T-cell (primary cell): ENCODE measurements at places on chromosomes 11 and 22. TPM values are rescaled to one million over a fixed set of nuclear protein-coding genes. Genes with fewer than 3 reads are reported as not detected.

Gene TPBGL
- total RNA-seq = 0.59 TPM

Gene TRIM48
- not detected for total RNA-seq

DNA sequence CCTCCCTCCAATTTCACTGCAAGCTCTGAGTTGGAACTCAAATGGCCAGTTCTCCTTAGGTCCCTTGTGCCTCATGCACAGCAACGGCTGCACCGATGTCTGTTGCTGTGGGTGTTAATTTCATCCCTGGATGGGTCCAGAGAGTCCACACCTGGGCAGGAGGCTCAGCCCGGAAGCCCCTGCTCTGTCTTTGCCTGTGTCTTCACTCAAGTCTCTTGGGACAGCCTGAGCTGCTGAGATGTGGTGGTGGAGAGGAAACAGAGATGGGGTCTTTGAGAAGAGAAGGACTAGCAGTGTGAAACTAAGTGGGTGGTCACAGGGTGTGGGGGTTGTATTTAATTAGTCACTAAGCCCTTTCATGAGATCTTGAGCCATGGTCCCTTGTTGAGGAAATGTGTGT is 109.3 kb downstream of the NECTIN1 start:
- DNase-seq = no peak

- DNase-seq = no peak
These were observed 622.1 kb downstream of the METTL15 start for GRCh38 chr11:28730336-28730735.

DNA sequence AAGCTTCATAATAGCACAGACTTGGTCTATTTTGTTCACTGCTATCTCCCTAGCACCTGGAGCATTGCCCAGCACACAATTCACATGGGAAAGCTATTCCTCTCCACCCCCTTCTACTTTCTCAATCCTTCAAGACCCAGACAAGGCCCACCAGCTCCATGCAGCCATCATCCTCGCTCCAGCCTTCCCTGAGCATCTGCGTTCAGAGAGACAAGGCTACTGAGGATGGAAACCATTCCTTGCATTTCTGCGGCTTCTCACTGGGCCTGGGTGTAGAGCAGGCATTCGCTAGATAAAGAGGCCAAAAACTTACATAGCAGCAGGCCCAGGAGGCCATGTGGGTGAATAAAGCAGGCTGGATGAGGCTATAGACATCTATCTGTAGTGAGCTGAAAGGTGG is 530.8 kb downstream of the BUD13 start:
- no peak for DNase-seq

- DNase-seq = no peak
These were observed 6.3 kb upstream of the GAL start for GRCh38 chr11:68678031-68678441.

DNA sequence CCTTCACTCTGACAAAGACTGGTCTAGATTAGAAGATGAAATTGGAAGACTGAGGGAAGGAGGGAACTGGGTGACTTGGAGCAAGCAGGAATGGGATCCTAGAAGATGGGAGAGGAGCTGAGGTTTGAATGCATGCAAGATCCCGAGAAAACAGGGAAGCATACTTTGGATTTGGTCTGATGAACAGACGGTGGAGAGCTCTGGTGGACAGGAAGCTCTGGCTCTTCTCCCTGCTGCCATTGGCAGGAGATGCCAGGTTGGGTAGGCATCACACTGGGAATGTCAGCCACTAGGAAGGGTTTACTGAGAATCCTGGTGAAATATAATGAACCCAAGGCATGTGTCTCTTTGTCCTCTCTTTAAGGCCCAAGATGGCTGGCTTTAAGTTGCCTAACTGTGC is 16.5 kb downstream of the NAV2 start:
- DNase-seq = no peak

DNA sequence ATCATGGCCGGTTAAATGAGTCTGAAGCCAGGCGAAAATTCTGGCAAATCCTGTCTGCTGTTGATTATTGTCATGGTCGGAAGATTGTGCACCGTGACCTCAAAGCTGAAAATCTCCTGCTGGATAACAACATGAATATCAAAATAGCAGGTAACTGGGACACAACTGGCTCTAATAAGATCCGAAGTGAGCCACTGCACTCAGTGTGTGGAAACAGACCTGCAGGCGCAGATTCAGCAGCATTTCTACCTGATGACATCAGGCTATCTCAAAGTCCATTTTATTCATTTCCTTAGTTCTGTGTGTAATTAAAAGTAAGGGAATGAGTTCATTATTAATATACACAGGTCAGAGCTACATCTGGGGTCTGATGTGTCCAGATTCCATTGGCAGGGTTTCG is 78.2 kb downstream of the PPP2R1B start:
- no peak for DNase-seq

GRCh38 chr11:130396965-130397364 is 31.4 kb downstream of the ADAMTS8 start:
- no peak for DNase-seq
